ENCODE measurements at places on chromosomes 1 and 21.
A peak's percentile ranks its signal among the peaks of the same experiment; 100 is the strongest.

DNA sequence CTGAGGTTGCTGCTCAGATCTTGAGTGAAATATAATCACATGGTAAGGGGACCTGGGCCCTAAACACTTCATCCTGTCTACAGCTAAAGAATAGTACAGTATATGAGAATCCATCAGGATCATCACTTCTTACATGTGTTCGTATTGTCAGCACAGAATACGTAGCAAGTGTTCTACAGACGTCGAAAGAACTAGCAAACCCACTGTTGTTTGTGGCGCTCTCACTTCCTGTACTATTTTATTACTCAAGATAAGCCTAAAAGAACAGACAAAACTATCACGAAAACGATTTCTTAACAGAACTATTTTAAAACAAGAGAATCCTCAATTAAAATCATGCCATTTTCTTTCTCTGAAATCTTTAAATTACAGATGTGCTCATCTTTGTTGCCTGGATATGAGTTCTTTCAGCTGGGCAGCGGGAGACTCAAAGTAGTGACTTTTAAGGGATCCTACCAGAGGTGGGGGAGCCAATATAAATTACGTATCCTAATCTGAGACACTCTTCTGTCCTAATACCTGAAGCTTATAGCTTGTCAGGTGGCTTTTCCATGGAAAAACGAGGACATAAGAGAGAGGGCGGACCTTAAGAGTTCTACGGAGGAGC lies 724 bp downstream of the ST7L start:
- no peak for DNase-seq

GRCh38 chr1:223301371-223301770 lies 62.6 kb downstream of the SUSD4 start:
- DNase-seq = no peak

DNA sequence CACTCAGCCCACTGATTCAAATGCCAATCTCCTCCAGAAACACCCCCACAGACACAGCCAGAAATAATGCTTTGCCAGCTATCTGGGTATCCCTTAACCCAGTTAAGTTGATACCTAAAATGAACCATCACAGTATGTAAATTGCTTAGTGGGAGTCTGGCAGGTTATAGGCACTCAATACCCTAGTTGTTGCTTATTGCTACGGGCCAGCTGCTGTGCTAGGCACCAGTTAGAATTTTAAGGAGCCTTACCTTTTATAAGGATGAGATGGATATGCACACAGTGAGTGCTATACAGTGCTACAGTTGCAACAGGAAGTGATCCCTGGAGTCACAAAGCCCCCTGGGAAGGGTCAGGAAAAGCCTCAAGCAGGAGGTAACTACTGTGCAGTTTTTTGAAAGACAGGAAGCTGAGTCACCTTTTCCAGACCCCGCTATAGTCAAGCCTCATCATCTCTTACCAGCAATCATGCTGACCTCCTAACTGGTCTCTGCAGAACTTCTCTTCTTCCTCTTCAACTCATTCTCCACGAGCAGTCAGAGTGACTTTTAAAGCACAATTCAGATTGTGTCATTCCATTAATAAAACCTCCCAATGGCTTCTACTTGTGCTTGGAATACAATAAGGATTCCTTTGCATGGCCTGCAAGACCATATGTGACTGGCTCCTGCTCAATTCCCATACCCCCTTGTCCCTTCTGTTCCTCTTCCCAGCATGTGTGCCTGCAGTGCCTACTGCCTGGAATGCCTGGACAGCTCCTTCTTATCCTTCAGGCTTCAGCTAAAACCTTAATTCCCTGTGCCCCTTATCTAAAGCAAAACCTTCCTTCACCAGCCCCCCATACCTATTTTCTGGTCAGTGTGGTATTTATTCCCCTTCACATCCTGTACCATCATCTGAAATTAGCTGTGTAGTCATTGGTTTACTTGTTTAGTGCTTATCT lies 10.4 kb upstream of the TLR5 start:
- DNase-seq = no peak

DNA sequence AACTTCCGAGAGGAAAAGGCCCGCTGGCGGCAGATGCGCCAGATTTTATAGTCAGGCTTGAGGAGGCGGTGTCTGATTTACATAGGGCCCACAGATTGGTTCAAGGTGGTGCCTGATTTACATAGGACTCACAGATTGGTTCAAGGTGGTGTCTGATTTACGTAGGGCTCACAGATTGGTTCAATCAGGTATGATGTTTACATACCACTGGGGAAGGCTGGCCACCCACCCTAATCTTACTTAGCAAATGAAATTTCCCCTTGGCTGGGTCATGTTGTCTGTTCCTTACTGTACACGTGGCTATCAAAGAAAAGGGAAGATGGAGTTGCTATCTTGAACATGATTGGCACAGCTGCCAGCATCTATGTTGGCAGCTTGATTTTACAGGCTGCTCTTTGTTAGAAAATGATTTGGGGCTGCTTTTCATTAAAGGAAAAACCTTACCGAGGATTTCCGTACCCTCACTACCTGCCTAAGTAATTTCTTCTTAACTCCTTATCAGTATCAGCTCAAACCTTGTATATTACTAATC lies 96.3 kb downstream of the SETD4 start:
- peak; percentile 7 for DNase-seq

- DNase-seq = no peak
These were observed 996 bp upstream of the C1orf159 start for GRCh38 chr1:1116701-1117468.

Data from NCI-H226 (cell line).